ENCODE measurements at places on chromosomes 4 and X.

DNA sequence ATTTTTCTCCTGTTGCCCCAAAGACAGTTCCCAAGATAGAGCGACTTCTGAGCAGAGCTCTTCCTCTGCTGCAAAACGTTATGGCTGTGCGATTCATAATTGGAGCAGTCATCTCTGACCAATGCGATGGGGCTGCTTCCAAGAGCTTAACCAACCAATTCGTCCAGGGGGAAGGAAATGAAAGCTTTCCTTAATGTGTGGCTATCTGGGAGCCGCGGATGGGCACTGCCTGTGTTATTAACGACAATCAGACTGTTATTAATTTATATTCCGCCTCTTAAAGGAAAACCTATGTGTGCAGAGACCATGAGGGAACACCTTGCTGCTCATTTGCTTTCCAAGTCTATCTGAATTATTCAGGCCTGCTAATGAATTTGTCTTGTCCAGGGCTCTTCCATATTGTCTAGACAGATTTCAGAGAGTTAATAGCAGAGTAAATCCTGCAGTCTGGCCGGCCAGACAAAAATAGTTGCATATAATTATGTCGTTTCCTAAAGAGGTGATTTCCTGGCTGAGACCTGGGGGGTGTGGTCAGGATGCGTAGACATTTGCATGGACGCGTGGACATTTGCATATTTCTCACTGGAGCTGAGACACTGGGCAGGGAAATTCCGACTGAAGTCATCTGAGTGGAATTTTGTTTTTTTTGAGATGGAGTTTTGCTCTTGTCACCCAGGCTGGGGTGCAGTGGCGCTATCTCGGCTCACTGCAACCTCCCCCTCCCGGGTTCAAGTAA, 135.4 kb downstream of the HMX1 start:
- no peak for DNase-seq

- no peak for DNase-seq
Observed at GRCh38 chr4:178340468-178340867, 898.2 kb upstream of the AGA start.

DNA sequence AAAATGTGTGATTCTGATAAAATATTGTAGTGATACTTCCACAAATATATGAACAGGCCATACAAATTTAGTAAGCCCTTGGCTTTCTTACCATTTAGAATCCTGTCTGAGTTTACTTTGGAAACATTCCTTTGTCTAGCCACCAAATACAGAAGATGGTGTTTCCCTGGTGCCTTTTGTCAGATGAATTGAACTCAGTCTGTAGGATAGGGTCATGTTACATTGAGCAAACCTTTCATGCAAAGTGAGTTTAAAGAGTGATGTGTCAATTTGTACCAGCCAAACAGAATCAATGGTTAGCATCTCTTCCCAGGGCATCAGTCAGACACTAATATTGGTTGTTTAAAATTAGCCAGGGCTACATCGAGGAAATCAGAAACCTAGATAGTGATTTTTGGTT, 1443.4 kb downstream of the ARAP2 start:
- DNase-seq: no peak

DNA sequence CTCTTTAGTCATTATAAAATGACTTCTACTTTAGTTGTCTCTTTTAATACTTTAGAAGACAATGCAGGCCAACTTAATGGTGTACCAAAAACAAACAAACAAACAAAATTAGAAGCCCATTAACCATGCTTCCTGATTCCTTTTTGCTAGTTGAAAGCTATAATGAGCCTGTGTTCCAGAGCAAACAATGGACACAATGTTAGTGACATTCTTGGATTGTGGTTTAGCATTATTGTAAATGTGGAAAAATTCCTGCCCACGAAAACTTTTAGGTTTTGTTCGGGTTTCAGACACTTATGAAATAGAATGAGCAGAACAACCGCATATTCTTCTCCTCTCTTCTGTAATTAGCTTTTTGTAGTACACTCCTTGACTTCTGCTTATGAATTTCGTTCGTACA, 1682.7 kb upstream of the PCDH7 start:
- no peak for DNase-seq

- no peak for DNase-seq
Observed at GRCh38 chr4:47219586-47219985, 188.2 kb downstream of the GABRB1 start.

DNA sequence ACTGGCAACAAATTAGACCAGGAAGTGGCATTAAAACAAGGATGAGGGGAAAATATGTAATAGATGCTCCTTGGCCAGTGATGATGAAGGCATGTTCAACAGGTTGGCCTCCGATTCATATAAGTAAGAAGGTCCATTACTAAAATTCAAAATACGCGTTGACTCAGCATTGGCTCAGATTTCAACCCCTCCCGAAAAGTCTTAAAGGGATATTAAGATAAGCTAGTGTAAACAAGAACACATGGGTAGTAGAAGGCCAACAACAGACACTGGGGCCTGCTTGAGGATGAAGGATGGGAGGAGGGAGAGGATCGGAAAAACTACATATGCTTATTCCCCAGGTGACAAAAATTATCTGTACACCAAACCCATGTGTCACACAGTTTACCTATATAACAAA, 19.1 kb upstream of the LAP3 start:
- DNase-seq: no peak

DNA sequence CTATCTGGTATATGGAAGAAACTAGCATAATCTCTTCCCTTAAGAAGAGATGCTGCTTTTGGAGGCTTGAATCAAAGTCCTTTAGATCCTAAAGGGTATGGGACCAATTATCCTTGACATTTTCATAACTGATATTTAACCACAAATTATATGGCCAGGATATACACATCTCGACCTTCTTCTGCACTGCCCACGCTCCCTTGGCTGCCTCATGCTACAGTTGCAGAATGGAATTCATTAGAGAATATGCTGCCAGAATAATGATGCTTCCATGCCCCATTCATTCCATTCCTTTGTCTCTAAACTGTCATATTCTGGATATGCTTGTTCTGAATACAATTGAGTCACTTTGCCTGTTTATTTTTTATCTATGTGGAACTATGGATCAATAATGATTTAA, 157.1 kb upstream of the PACRGL start:
- DNase-seq: no peak

DNA sequence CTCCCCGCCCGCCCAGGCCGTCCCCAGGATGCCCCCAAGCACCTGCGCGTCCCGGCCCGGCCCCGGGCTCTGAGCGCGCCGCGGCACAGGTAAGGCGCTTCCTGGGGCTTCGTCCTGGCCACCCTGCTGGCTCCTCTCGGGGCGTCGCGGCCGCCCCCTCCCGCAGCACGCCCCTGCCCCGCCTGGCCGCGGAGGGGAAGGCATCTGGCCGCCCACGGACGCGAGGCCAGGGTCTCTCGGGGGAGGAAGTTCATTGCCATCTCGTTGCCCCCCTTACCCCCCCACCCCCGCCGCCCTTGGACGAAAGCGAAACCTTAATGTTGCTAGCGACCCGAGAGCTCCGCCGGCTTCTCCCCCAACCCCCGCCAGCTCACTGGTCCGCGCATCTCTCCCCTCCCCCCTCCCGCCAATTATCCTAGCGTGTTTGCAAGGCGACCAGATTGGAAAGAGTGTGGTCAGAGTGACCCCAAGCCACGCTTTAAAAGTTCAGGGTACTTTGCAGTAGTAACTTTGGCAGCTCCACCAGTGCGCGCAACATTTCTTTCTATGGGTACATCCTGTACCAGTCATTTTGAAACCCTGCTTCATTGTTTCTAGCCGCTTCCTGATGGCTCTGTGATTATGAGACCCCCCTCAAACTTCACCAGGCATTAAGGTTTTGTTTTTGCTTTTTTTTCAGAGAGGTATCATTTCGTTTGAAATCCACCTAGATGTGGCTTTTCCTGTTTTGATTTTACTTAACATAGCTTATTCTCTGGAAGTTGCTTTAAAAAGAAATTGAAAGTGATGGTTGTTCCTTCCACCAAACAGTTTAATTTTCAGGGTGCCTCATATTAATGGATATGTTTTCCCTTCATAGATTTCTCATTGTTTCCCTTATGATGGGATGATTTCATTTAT, 626 bp downstream of the TBC1D1 start:
- peak; percentile 53 for DNase-seq

GRCh38 chrX:56232221-56233082, at the start of gene KLF8:
TSS of gene KLF8 (plus strand) at chrX:56232356. CDS start at chrX:56233335, 979 bp downstream.
- peak; percentile 54 for DNase-seq

DNA sequence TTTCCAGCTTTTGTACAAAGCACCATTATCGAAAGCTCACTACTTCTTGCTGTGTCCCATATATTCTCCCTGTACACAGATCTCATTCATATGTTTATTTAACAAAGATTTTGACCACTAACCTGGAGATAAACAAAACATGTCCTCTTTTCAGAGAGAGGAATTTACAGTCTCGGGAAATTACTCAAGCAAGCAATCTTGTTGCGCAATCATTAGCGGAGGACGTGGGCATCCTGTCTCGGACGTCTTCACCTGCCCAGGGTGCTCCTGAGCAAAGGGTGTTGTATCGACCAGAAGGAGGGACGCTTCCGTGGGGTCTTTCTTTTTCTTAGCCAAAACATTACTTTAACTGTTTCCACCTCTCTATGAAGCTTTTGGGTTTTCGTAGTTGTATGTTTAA, 66.5 kb upstream of the CLCN4 start:
- no peak for DNase-seq

DNA sequence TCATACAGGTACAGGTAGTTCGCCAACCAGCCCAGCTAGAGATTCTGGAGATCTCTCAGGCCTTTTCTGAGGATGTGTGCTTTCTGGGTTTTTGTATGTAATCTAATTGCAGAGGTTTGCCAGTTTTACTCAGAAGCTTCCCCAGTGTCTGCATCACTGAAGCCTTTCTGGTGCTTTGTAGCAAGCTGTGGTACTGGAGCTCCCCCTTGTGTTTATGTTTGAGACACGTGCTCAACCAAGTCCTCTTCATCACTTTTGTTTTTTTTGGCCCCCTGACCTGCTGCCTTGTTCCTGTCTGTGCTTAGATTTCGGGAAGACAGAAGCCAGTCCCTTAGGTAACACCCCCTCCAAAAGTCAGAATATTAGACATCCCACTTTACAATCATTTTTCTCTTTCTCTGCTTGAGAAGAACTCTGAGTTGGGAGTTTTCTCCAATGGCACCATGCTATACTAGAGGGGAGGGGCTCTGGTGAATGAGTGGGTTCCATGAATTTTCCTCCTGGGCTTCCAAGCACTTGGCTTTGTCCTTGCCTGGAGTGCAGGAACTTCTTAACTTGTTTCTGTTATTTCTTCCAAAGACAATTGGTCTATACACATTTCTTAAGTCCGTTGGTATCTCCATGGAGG, 128.4 kb upstream of the TBC1D9 start:
- DNase-seq: peak; percentile 5

- DNase-seq: no peak
Observed at GRCh38 chr4:133154725-133155124, 5.6 kb downstream of the PCDH10 start.

- no peak for DNase-seq
Observed at GRCh38 chr4:153117554-153117953, 86.7 kb upstream of the TRIM2 start.

- peak; percentile 51 for DNase-seq
Observed at GRCh38 chrX:18886344-18887161, 97.4 kb downstream of the PHKA2 start.

DNA sequence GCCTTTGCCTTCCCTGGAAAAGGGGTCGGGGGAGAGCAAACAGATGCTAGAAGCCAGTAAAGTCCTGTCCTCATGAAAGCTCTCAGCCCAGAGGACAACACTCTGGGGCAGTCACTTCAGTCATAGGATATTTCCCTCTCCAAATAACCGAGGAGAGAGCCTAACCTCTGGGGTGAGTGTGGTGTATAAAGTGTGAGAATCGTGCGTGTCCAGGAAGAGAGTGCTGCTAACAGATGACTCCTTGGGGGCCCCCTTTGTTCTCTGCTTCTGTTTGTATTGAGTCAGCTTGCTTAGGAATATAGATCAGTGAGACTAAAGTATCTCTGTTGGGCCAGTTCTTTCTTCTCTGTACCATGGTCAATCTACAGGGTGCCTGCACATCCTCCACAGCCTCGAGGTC, 247.2 kb downstream of the PALLD start:
- no peak for DNase-seq

- DNase-seq: no peak
Observed at GRCh38 chrX:54564936-54565335, 34.9 kb downstream of the GNL3L start.

DNA sequence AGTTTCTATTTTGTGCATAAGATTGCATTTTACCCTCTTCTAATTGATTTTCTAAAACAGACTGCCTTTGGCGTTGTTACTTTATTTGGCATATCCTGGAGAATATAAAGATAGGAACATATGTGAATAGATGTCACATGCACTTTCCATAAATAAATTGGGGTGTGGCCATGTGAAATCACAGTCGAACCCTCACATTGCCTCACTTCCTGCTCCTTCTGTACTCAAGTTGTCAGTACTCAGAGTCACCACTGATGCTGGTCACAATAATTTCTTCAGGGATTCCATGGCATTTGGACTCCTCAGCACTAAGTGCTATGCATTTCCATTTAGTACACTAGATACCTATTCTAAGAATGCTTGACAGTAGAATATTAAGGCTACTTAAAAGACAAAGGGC, 1.4 kb upstream of the EMCN start:
- no peak for DNase-seq

GRCh38 chr4:8908206-8908893, 36.7 kb upstream of the HMX1 start:
- no peak for DNase-seq

- DNase-seq: no peak
Observed at GRCh38 chr4:164060456-164060855, 566.0 kb downstream of the TMA16 start.

DNA sequence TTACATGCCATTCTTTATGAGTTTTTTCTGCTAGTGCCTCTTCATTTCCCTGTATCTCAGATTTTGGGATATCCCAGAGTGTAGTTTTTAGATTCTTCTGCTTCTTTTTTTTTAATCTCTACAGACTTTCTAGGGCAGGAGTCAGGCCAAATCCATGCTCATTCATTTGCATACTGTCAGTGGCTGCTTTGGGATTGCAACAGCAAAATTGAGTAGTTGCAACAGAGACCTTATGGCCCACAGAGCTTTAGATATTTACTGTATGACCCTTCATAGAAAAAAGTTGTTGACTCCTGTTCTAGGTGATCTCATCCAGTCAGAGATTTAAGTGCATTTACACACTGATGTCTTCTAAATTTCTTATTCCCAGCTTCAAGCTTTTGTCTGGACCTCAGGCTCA, 35.3 kb downstream of the ARFIP1 start:
- DNase-seq: no peak

DNA sequence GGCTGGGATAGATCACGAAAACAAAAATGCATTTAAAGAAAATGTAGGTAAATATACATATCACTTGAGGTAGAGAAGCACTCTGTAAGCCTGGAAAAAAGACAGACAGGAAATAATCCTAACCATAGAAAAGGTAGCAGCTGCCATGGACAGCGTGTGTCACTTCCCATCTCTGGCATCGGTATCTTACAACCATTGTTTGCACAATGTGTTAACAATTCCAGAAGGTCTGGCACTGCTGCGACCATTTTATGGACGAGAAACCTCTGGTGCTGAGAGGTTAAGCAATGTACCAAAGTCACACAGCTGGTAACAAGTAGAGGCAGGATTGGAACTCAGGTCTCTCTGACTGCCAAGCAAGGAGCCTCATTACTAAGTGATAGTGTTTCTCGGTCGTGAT, 1.7 kb upstream of the MTNR1A start:
- no peak for DNase-seq

- no peak for DNase-seq
Observed at GRCh38 chr4:6568148-6568547, 6.8 kb upstream of the MAN2B2 start.

GRCh38 chr4:10007436-10007740, 13.9 kb downstream of the SLC2A9 start:
- DNase-seq: no peak

- no peak for DNase-seq
Observed at GRCh38 chr4:99088023-99088449, 552 bp downstream of the ADH5 start.
